NCI-H1105 (cell line): ENCODE measurements at places on chromosomes 13 and 19.

DNA sequence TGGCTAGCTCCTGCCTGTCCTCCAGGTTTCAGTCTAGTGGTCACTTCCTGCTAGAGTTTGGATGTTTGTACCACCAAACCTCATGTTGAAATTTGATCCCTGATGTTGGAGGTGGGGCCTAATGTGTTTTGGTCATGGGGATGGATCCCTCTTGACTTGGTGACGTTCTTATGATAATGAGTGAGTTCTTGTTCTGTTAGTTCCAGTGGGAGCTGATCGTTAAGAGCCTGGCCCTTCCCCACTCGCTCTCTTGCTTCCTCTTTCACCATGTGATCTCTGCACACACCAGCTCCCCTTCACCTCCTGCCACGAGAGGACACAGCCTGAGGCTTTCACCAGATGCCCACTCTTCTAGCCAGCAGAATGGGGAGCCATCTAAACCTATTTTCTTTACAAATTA lies 86.8 kb upstream of the SCEL start:
- no peak for DNase-seq

- DNase-seq: no peak
Measured at GRCh38 chr19:8477889-8478288, 24.6 kb downstream of the PRAM1 start.

- DNase-seq: no peak
Measured at GRCh38 chr13:112956571-112957294, 12.3 kb upstream of the MCF2L start.

GRCh38 chr13:98990701-98991100 lies 12.8 kb upstream of the DOCK9 start:
- no peak for DNase-seq

- DNase-seq: no peak
Measured at GRCh38 chr13:49629196-49629938, 1.1 kb downstream of the ARL11 start.

DNA sequence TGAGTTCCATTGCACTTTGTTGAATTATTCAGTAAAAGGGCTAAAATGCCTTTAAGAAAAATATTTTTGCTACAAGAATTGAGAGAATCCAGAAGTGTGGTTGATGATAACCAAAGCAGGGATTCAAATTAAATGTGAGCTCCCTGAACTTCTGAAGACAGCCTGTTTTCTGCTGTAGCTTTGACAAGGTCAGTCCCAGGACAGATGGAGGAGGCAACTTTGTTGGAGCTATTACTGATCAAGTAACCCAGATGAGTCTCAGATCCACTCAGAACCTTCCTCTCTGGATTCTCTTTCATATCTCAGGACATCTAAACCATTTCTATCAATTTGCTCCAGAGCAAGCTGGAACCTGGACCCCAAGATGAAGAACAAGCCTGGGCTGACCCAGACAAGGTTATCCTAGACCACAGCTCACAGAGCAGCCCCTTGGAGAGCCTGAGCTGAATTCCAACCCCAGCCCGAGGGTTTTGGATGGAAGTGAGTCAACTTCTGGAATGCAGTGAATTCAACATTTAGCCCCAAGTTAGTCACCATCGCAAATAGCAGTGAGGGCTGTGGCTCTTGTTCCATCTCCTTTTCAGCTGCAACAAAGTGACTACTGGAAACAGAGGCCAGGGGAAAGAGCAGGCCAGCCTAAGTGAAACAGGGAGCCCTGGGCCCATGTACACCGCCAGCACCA lies 137.8 kb upstream of the TSC22D1 start:
- DNase-seq: no peak

DNA sequence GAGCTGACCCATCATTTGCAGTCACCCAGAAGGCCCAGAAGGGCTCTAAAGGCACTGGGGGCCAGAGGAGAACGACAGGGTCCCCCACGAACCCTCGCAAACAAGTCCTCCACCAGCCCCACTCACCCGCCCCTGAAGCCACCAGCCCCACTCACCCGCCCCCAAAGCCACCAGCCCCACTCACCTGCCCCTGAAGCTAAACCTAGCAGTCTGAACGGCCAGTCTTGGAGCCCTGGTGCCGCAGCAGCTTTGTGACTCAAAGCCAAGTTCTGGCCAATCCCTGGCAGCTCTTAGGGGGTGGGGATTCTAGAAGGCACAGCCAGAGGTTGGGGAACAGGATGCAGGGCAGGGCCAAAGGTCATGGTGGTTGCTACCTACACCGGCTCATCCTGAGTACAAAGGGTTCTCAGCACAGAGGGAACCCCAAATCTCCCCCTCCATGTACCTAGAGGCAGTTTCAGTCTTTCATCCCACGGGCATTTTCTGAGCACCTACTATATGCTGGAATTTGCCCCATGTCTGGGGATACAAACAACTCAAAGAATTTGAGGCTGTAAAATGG lies at the start of gene IQCN:
IQCN (minus strand) TSS at position 234 of the 562 bp plus-strand sequence. CDS start 4,974 bp downstream, outside the sequence.
- DNase-seq: no peak

- DNase-seq: peak; percentile 32
Measured at GRCh38 chr13:26051657-26052311, at the start of gene SHISA2. TSS of gene SHISA2 (minus strand) at chr13:26052016. CDS start at chr13:26050975, 1,041 bp downstream.

DNA sequence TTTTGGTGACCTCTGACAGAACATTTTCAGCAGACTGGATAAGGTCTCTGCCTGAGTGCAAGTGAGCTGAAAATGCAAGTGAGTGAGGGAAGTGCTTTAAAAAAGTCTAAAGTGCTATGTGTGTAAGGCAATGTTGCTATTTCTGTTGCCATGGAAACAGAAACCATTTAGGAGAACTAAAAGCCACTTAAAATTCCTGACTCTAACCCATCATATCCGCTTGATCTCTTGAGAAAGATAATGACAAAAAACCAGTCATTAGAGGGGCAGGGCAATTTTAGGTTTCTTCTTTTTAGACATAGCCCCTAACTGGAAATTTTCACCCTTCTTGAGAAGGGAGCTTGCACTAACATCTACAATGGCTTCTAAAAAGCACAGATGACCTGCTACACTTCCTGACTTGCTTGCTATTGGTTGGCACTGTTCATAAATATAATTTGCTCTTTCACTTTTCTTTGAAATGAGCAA lies at the start of gene CYSLTR2:
CYSLTR2 (plus strand) TSS at position 458 of the 468 bp plus-strand sequence. CDS start 52,889 bp downstream, outside the sequence.
- no peak for DNase-seq

DNA sequence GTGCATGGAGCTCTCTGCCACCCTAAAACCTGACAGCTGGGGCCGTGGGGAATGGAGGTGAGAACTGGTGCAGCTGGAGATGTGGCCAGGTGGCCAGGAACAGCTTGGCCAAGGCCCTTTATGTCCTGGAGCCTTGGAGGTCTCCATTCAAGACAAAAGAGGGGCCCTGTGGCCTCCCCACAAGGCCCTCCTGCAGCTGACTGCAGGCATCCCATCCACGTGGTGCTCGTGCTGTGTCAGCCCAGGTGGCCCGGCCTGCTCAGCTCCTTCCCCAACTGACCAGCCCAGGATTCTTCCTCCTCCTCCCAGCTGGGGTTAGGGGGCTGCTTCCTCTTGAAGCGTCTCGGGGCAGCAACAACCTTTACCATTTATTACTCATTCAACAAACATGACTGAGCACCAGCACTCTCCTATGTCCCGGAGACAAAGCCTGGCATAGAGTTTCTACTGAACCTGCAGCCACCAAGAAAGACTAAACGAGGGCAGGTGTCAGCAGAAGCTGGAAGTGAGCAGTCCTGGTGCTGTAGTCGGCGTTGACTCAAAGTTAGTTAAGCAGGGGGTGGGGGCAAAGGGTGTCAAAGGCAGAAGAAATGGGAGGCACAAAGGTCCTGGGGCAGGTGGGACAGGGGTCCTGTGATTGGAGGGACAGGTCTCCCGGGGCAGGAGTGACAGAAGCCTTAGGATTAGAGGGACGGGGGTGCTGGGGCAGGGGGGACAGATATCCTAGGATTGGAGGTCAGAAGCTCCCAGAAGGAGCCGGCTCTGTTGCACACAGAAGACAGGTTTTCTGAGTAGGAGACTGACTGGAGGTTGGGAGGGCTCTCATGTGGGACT lies 23.3 kb upstream of the C13orf46 start:
- no peak for DNase-seq

GRCh38 chr19:46764817-46765291 lies 18.6 kb upstream of the STRN4 start:
- DNase-seq: no peak

DNA sequence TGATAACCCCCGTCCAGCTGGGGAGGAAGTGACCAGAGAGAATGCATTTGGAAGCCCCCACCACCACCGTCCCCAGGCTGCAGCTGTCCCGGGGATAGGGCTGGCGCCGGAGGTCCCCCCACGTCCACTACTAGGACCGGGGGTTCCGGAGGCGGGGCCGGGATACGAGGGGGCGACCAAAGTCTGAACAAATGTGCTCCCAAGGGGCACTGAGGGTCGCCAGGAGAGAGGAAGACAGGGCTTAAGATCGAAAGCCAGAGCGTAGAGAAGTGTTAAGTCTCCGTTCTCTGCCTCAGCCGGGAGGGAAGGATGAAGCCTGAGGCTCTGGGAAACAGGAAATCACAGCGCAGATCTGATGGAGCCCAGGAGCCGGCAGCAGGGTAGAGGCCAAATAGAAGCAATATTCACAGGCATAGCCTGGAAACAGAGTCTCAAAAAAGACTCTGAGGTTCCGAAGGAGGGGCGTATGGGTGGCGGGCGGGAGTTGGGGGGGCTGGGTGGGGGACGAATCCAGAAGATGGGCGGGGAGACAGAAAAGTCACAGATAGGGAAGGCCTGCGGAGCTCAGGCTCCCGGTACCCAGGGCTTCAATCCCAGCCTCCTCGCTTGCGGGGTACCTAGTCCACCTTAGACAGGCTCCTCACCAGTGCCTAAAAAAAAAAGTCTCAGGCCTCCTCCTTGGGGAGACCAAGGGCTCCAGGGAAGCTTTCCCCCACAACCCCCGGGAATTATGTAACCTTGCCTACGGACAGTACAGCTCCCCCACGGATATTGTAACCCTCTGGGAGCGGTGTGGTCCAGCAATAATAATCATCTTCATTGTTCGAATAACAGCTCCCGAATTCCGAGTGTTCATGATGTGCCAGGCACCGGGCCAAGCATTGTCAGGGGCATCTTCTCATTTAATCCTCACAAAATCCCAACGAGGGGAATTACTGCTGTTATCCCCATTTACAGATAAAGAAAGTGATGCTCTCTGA lies 1.1 kb upstream of the ERF start:
- no peak for DNase-seq

DNA sequence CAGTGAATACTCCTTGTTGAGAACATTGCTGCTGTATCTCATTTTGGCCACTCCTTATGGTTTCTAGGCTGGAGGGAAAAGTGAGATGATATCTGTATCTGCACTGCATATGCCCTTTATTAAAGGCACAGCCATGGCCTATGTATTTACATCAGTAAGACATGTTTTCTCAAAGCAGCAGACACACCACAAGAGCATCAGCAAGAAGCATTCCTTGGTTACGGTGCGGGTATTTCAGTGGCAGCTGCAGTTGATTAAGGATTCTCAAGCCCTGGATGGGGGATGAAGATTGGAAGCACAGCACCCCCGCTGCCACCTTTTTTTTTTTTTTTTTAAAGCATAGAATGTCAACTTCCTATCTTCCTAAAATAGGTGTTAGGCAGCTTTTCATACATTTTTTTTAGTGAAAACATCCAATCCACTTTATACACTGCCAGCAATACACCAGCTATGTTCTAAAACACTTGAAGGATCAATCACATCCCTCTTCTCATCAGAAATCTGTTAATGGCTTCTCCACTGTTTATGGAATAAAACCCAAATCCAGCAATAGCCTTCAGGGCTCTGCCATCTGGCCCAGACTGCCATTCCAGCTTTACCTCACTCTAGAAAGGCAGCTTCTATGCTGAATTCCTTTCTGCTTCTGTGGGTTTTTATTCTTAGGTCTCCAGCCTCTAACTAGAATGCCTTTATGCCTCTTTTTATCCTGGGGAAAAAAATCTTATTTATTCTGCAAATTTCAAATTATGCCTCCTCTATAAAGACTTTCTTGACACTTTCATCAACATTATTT lies 331.0 kb downstream of the DNAJC15 start:
- no peak for DNase-seq

DNA sequence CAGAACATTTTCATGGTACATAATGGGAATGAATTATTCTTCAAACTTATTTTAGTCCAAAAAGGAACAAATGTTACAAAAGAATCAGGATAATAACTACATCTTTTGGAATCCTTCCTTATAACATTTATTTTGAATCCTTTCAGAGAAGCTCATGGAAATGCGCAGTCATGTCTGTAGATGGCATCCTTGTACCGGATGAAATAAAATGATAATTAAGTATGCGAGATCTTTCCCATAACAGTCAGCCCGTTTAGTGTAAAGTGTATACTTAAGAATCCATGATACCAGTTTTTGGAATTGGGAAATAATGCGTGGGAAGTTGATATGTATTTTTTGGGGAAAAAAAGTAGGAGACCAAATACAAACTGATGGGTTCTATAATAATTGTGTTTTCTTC lies 418.8 kb downstream of the GPC5 start:
- no peak for DNase-seq

DNA sequence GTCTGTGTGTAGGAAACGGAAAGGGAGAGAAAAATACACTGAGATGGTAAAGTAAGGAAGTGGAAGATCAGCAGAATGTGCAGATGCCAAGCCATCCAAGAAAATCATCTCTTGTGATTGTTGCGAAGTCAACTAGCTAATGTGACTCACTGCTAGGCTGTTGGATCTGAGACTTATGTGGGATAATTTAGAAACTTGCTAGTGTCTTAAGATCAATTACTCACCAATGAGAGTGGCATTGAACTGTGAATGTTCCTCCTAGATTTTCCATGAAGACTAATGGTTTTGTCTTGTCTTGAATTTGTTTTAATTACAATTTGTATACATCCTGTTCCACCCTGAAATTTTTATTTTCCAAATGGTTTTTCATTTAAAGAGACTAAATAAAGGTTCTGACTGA lies 771.6 kb downstream of the EFNB2 start:
- no peak for DNase-seq

DNA sequence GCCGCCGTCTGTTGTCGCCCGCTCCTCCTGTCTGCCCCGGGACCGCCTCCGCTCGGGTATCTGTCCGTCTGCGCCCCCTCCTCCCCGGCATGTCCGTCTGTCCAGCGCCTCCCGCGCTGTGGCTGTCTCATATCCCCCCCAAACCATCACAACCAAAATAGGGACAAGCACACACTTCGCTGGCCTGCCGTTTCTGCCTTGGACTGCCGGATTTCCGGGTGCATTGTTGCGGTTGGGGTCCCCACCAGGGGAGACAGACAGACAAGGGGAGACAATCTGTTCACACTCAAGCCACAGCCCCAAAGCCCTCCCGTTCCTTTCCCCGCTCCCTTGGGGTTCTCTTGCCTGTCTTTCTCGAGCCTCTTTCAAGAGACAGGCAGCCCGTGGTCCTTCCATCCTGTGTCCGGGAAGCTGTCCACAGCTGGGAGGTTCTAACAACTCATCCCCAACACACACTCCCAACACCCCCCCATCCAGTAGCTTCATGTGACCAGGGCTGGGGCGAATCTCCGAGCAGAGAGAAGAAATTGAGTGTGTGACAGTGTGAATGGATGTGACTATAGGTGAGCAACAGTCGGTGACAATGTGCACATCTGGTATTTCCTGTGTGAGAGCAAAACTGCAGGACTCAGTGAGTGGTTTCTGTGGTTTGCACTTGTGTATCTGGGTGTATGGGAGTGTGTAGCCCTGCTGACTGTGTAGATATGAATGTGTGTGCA lies 16.5 kb upstream of the FOSB start:
- no peak for DNase-seq

GRCh38 chr13:66887088-66887487 lies 343.0 kb downstream of the PCDH9 start:
- DNase-seq: peak; percentile 23

GRCh38 chr13:114002771-114003321 lies 29.0 kb upstream of the C13orf46 start:
- no peak for DNase-seq

- DNase-seq: no peak
Measured at GRCh38 chr13:24217601-24218281, 57.2 kb downstream of the SPATA13 start.

- DNase-seq: no peak
Measured at GRCh38 chr13:98216135-98216565, 39.1 kb upstream of the RNF113B start.

- DNase-seq: no peak
Measured at GRCh38 chr13:37878921-37879320, 9.3 kb upstream of the TRPC4 start.
